Activated T-helper 1 cell treated with anti-CD3 and anti-CD28 coated beads, Interleukin-2, amount 50 U/mL, for 16 hours (primary cell): ENCODE measurements at places on chromosomes 3 and 15.

DNA sequence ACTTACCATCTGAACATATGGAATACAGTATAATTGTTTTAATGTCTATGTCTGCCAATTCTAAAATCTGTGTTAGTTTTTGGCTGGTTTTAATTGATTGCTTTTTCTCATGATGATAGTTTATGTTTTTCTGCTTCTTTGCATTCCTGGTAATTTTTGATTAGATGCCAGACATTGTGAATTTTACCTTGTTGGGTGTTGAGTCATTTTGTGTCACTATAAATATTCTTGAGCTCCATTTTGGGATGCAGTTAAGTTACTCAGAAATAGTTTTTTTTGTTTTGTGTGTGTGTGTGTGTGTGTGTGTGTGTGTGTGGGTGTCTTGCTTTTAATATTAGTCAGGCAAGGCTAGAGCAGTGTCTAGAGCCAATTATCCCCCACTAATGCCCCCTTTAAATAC lies 818.8 kb upstream of the NR2F2 start:
- DNase-seq, result no peak

DNA sequence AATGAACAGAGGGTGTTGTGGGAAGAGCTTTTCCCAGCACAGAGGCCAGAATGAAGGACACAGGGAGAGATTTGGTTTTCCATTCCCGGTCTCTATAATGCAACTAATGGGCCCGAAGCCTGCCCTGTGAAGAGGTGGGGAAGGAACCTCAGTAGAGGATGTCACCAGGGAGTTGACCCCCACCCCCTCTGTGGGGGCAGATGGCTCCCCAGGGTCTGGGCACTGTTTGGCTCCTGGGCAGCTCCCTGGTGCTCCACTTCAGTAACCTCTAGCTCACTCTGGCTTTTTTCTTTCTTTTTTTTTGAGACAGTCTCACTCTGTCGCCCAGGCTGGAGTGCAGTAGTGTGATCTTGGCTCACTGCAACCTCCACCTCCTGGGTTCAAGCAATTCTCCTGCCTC lies 109.1 kb upstream of the DLG1 start:
- DNase-seq, result no peak

DNA sequence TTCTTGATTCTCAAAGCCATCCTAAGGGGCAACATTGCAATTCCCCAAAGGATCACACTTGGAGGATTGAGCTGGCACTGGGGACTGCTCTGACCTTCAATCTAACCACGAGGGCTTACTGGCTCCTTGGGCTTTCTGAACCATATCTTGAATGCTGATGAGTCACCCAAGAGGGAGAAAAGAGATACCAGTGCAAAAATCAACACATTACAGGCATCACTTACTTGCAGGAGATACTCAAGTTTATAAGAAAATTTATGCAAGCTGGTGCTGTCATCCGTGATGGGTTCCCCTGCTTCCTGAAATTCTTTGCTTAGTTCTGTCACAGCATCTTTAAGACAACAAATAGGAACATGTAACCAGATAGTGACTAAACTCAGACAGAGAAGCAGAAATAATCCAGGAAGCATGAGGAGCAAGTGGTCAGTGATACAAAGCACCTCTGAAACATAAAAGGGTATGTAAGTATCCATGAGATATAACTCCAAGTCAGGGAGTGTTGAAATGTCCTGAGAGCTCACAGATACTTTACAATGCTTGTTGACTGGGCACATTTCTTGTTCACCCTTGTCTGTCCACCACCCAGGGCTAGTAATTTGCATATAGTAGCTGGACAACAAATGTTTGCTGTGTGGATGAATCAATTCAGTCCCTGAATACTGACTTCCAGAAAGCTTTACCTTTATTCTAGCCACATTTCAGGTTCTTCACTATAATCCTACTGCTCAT lies 14.1 kb downstream of the FYCO1 start:
- DNase-seq, result no peak

DNA sequence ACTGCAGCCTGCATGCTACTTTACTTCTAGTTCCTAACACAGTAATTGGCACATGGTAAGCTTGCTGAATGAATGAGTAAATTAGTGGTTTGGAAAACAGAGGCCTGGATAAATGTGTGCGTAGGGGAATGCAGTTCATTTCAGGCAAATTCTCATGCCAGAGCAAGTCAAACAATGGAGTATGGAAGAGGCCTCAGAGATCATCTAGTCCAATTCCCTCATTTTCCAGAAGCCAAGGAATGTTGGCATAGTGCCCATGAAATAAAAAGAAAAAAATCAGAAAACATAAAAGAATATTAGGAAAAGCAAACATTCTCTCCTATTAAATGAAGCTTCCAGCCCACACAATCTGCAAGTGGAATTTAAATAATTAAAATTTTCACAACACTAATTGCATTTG lies 92.4 kb downstream of the MB21D2 start:
- DNase-seq, result no peak

DNA sequence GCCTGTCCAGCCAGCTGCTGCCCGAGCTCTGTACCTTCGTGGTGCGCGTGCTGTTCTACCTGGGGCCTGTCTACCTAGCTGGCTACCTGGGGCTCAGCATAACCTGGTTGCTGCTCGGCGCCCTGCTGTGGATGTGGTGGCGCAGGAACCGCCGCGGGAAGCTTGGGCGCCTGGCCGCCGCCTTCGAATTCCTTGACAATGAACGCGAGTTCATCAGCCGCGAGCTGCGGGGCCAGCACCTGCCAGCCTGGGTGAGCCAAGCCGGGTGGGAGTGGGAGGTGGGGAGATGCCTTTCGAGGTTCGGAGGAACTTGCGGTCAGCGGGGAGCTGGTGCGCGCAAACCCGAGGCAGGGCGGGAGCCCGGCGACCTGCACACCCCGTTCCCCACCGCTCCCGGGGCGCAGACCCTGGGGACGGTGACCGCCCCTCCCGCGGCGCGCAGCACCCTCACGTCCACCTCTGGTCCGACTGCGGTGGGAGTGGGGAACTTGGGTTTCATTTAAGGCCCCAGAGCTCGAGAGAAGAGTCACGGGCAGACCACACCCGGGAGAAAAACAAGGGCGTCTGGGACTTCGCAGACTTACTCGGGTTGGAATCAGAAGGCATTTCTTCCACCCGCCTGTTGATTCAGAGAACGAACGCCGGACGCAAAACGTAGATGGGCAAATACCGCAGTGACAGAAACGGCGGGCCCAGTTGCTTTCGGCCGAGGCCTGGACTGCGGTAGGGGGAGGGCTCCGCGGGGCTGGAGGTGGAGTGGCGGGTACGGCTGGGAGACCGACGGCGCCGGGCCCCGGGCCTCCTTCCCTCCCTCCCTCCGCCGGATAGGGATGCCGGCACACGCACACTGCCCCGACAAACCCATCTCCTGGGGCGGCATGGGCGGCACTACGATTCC lies 708 bp downstream of the ESYT3 start:
- no peak for DNase-seq

GRCh38 chr3:36451816-36452215 lies 71.5 kb downstream of the STAC start:
- DNase-seq, result no peak

DNA sequence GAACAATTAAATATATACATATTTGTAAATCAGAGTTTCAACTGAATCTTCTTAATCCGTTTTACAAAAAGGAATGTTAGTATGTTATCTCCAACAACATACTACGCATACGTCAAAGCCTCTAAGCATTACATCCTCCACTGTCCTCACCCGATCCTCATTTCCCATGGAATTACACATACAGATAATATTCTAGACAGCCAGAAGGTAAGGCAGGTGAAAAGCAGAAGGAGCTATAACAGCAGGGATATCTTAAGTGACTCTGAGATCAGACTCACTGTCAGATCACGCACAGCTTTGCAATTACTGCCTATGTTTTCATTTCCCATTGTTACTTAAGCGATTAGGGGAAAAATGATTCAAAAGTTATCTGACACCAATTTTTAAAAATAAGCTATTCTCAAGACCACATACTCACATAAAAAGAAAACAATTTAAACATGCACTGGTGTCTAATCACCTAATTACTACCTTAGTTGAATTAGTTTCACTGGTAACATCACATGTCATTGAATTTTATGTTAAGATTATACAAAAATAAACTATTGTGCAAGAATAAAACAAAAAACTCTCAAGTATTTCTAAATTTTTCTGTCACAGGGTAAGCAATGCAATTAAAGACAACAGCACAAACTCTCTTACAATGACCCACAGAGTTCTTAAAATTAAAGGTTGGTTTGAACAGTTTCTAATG lies 92.8 kb downstream of the TBL1XR1 start:
- no peak for DNase-seq

GRCh38 chr3:11703146-11703545 lies 59.4 kb upstream of the VGLL4 start:
- DNase-seq, result no peak

DNA sequence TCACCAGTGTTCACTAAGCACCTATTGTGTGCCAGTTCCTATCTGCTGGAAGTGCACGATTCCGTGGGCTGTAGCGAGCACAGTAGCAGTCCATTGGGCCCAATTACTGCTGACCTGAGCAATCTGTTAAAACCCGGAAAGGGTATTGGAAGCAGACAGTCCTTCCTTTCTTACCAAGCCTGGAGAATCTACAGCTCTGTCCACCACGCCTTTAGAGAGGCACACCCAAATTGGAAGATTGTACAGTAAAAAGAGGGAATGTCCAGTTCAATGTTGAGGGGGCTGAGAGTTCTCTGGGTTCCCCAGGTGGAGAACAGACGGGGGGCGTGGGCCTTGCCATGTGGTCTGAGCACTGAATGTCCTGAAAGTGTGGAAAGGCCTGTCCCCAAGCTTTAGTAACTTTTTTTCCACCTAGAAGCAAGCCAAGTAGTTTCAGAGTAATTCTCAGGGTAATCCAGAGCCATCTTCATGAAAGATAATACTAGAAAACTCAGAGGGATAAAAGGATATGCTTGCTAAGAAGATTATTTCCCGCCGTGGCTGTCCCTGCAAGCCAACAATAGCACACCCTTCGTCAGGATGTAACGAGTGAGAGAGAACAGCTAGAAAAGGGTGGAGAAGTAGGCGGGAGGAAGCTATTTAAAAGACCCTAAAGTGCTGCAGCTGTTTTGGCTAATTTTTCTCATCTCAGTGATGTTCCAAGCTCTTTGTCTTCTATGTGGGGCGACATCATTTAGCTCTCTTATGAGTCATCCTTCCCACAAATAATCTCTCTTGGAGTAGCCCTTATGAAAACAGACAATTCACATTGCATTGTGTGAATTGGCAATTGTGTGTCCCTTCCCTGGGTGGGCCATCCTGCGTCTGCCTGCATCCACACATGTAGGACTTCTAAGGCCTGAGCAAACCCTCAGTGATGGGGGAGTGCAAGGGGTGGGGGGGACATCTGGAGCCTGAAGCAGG lies 181.0 kb downstream of the ATG7 start:
- DNase-seq, result no peak

GRCh38 chr3:129626744-129627349 lies 20.4 kb upstream of the PLXND1 start:
- peak; percentile 54 for DNase-seq

- DNase-seq, result no peak
These were observed 132.8 kb upstream of the GADL1 start for GRCh38 chr3:31027191-31027761.

- no peak for DNase-seq
These were observed 35.2 kb upstream of the ZNF609 start for GRCh38 chr15:64425221-64425620.

DNA sequence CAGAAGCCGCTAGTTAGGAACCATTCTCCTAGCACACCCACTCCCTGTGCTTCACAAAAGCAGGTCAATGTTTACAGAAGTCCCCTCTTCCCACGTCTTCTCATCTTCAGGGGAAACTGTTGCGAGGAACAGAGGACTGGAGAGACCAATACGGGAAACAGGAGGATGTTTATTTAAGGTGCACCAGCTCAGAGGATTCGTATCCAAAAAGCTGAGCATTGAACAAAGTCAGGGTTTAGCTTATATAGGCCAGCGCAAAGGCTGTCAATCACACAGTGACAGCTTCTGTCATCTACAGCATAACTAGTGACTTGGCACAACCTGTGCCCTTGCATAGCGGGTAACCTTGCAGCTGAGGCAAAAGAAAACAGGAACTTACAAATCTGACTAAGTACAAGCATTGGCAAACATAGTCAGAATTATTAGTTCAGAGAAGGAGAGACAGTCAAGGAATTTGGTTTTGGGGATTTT lies 61.3 kb downstream of the ZDHHC19 start:
- no peak for DNase-seq
